ENCODE measurements at places on chromosomes 6 and 20.

- no peak for DNase-seq
Observed at GRCh38 chr20:20214757-20215275, 153.1 kb upstream of the INSM1 start.

DNA sequence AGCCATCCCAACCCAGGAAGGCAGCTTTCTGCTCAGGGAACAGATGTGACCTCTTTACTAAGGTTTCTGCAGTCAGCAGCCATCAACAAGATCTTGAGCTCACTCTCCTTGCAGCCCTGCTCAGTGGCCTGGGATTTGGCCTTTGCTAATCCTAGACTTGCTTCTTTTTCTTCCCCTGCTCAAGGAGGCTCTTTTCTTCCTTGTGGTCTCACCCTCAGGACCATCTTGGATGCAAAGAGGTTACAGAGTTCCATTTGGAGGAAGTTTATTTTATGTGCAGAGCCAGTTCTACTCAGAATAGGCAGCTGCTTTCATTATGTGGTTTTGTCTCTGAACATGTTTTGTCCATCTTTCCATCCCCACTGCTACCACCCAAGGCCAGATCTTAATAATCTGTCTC lies 49.3 kb downstream of the RALY start:
- DNase-seq: no peak

GRCh38 chr6:57040011-57040410 lies 6.5 kb upstream of the KIAA1586 start:
- DNase-seq: no peak

GRCh38 chr20:32325706-32326503 lies 32.2 kb upstream of the ASXL1 start:
- DNase-seq: peak; percentile 75

- peak; percentile 65 for DNase-seq
Observed at GRCh38 chr20:63594043-63594561, 20.1 kb upstream of the HELZ2 start.

GRCh38 chr6:68958327-68958726 lies 323.2 kb downstream of the ADGRB3 start:
- DNase-seq: peak; percentile 7

DNA sequence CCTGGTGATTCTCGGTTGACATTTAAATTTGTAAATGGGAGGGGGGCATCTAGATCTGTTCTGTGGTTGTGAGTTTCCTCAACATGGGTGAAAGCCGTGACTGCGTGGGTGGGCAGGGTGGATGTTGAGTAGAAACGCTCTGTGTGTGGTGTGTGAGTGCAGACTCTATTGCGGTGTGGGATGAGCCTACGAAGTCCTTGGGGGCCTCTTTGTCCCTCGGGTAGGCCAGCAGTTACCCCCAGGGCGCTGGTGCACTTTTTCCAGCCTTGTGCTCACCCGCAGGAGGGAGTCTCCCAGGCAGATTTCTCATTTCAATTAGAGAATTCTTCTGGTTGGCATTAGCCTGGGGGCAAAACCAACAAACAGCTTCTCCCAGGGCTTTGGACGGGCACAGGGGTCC lies 10.6 kb downstream of the TOX2 start:
- no peak for DNase-seq
